ENCODE measurements at places on chromosomes 1 and 21.

DNA sequence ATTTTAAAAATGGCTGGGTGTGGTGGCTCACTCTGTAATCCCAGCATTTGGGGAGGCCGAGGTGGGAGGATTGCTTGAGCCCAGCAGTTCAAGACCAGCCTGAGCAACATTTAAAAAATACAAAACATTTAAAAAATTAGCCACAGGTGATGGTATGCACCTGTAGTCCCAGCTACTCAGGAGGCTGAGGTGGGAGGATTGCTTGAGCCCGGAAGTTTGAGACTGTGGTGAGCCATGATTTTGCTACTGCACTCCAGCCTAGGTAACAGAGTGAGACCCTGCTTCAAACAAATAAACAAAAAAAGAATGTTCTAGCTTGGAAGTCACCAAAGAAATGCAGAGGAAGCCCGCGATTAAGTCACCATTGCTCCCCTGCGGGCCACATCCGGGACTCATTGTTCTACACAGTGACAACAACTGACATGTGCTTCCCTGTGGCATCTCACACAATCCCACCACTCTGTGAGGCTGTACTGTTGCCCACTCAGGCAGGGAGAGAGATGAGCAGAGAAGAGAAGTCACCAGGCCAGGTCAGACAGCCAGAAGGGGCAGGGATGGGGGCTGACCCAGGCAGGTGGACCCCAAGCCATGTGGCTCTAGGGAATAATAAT, 18.4 kb upstream of the SPATC1L start:
- no peak for DNase-seq

GRCh38 chr21:17352996-17353655, 159.7 kb upstream of the CXADR start:
- no peak for DNase-seq

DNA sequence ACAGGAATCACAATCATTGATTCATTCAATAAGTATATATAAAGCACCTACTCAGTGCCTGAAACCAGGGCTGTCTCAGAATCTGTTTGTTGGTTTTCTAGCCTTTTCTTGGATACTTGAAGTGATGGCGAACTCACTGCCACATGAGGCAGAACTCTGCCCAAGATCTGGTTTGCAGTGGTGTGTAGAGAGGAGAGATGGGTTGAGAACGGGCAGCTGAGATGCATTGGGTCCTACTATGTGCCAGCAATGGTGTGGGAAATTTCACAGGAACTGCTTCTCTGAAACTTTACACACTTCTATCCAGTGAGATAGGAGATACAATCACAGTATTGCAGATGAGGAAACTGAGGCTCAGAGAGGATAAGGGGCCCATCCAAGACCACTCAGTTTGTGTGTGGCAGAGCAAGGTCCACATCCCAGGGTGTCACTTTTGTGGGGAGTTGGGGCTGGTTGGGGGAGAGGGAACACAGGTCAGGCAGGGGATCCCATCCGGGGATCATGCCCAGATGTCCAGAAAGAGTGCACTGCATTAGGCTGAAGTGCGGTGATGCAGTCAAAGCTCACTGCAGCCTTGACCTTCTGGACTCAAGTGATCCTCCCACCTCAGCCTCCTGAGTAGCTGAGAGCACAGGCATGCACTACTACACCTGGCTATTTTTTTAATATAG, 83.7 kb upstream of the IFFO2 start:
- no peak for DNase-seq

- no peak for DNase-seq
Observed at GRCh38 chr1:24695202-24695974, 49.9 kb upstream of the CLIC4 start.
